ENCODE measurements at places on chromosomes 4 and X. TPM values are rescaled to one million over a fixed set of nuclear protein-coding genes. Genes with fewer than 3 reads are reported as not detected.

DNA sequence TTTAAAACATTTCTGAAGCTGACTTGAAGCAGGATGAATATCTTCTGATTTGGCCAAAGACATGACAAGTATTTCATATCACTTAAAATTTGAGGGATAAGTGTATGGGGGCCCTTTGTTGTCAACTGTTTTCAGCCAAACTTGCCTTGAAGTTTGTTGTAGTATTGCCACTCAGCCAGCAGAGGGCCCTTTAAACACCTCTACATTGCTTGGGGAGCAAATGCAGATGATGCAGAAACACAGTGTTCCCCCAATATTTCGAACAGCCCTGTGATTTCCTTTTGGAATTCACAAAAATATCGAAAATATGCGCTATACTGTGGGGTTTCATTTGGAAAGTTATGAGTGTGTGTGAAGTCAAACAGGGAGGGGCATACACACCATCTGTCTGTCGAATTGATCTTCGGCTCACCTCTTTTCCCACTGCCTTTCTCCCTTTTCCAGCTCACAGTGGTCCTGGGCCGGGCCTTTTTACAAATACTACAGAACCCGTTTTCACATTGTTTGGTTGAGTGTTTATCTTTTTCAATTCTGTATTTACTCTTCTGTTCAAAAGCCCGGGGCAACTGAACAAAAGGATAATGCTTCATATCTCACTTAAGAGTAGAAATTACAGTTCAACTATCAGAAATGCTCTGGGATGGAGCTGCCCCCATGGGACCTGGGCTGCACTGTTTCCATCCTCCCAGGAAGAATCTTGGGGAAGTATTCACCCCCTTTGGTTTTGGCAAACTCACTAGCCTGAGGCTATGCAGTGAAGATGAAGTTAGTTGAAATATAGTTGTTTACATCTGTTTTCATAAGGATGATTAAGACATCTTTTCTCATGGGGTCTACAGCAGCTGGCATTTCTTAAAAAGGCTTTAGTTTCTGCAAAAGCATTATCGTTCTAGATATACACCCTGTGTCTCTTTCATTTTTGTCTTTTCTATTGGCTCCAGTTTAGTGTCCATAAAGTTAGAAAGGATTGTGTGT lies 137.6 kb downstream of the EGF start:
- H3K27ac ChIP-seq = no peak overlapping the region
- no peaks in the 10 kb centered on the region for H3K27me3 ChIP-seq
- no peak overlapping the region for H3K4me3 ChIP-seq
- DNase-seq = no peak

- H3K36me3 ChIP-seq = no peaks in the 10 kb centered on the region
- peaks cover 16% of the 10 kb centered on the region for H3K4me1 ChIP-seq
- peak overlapping the region; percentile 61 for H3K4me3 ChIP-seq
- no peak for DNase-seq
These were observed 105.9 kb upstream of the SCOC start for GRCh38 chr4:140267576-140267975.

- DNase-seq = no peak
- no peaks in the 10 kb centered on the region for H3K36me3 ChIP-seq
- H3K4me3 ChIP-seq = no peak overlapping the region
- peaks cover 10% of the 10 kb centered on the region for H3K4me1 ChIP-seq
- no peak overlapping the region for H3K27ac ChIP-seq
These were observed 16.2 kb upstream of the ZCCHC12 start for GRCh38 chrX:118807151-118808017.

GRCh38 chr4:113411496-113411938 lies 350.0 kb downstream of the CAMK2D start:
- DNase-seq = no peak
- H3K36me3 ChIP-seq = peaks cover 2% of the 10 kb centered on the region
- peak overlapping the region; percentile 13 for H3K27ac ChIP-seq
- H3K4me3 ChIP-seq = no peak overlapping the region
- peaks cover 8% of the 10 kb centered on the region for H3K4me1 ChIP-seq

DNA sequence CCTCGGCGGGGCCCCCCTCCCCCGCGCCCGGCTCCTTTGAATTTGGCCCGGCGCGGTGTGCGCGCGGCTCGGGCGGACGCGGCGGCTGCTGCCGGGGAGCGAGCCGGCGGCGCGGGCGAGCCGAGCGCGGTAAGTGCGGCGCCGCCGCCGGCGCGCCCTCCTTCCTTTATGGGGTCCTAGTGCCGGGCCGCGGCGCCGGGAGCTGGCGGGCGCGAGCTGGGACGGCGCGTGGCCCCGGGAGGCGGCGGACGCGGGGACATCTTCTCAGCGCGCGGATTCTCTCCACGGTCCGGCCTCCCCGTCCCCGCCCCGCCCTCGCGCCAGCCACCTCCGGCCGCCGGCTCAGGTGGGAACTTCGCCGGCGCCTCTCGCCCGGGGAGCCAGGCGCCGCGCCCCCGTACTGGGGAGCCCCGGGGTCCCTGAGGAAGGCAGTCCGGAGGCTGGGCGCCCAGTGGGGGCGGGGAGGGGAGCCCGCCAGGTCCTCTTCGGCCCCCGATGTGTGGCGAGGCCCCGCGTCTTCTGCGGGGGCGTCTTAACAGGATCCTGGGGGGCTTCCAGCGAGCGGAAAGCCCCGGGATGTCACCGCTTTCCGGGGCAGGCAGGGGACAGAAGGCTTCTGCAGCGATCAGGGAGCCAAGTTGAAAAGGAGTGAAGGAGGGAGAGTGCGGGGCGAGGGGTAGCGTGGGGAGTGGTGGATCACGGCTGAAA lies 98.4 kb upstream of the TENM3 start:
- DNase-seq = no peak
- no peaks in the 10 kb centered on the region for H3K27me3 ChIP-seq
- H3K4me3 ChIP-seq = peak overlapping the region; percentile 97
- no peaks in the 10 kb centered on the region for H3K36me3 ChIP-seq

- no peak for DNase-seq
- peaks cover 24% of the 10 kb centered on the region for H3K4me1 ChIP-seq
- no peak overlapping the region for H3K27ac ChIP-seq
- peaks cover 16% of the 10 kb centered on the region for H3K36me3 ChIP-seq
These were observed 103.4 kb upstream of the PDLIM3 start for GRCh38 chr4:185638548-185639301.

DNA sequence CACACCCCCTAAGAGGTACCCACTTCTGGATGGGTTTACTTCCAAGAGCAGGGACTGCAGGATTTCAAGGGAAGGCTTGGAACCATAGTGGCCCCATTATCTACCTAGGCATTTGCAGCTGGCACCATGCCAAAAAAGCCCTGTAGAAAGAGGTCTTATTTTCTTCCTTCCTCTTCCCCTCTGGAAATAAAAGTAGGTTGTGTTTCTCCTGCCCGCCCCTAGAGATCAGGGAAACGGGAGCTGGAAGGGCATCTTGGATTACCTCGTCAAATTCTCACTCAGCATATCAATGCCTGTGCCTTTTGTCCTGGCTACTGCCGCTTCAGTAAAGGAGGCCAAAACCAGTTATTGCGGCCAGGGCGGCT lies 1.6 kb downstream of the SCD5 start:
- peaks cover 29% of the 10 kb centered on the region for H3K4me1 ChIP-seq
- no peak for DNase-seq
- peak overlapping the region; percentile 12 for H3K27ac ChIP-seq
- no peaks in the 10 kb centered on the region for H3K36me3 ChIP-seq

DNA sequence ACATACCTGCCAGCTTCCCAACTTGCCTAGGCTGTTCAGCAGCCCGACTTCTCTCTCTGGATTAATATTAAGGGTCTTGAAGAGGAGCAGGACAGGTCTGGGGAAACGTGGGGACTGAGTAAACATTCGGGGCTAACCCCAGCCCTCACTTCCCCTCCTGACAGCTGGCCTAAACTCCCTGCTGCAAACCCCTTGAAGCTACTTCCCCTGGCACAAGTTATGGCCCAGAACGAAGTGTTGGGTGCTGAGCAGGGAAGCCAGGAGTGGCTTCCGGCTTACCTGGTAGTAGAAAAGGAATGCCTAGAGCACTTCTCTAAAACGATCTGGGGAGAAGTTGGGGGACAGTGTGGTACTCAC lies 200.0 kb downstream of the BCOR start:
- H3K36me3 ChIP-seq = no peaks in the 10 kb centered on the region
- peaks cover 69% of the 10 kb centered on the region for H3K4me1 ChIP-seq
- peak overlapping the region; percentile 79 for H3K27ac ChIP-seq
- H3K27me3 ChIP-seq = no peaks in the 10 kb centered on the region
- no peak overlapping the region for H3K4me3 ChIP-seq

- no peaks in the 10 kb centered on the region for H3K27me3 ChIP-seq
- no peak for DNase-seq
- no peaks in the 10 kb centered on the region for H3K4me1 ChIP-seq
- H3K36me3 ChIP-seq = no peaks in the 10 kb centered on the region
These were observed 902.3 kb downstream of the PCDH19 start for GRCh38 chrX:99507768-99508167.

DNA sequence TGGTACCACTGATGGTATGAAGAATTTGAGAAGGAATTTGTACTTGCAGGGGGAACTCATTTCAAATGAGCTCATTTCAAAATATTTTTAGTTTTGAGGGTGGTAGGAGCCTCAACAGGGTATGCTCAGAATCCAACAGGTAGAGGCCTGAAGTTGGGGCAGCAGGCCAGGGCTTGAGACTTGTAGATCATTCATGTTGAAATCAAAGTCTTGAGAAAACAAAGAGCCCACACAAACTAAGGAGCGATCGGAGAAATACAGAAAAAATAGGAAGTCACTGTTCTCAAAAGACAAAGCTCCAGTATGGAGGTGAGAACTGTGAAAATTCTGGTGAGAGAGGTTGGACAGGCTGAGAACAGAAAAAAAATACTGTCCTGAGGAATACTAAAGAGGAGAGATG lies 979 bp upstream of the SLC9A6 start:
- H3K27me3 ChIP-seq = no peaks in the 10 kb centered on the region
- peak overlapping the region; percentile 66 for H3K4me3 ChIP-seq
- peaks cover 16% of the 10 kb centered on the region for H3K4me1 ChIP-seq
- peak overlapping the region; percentile 39 for H3K27ac ChIP-seq
- H3K36me3 ChIP-seq = no peaks in the 10 kb centered on the region
- DNase-seq = no peak

DNA sequence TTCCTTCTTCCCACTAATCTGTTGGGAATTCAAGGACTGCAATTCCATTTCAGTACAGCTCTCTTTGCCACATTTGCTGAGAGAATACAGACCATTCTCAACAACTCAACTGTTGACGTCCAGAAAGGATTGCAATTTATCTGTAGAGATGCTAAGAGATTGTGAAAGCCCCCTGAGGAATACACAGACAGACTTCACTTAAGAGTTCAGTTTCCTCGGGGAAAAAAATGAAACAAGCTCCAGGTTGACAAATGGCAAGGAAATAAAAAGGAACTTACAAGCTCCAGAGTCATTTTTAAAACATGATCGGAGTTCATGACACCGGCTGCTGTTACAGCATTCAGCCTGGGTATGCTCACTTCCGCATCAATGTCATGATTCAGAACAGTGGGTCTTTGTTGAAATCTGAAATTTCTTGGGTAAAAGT lies 13.8 kb downstream of the TLR10 start:
- peak overlapping the region; percentile 15 for H3K27ac ChIP-seq
- peaks cover 14% of the 10 kb centered on the region for H3K4me1 ChIP-seq
- no peaks in the 10 kb centered on the region for H3K36me3 ChIP-seq
- no peaks in the 10 kb centered on the region for H3K27me3 ChIP-seq
- no peak for DNase-seq
- no peak overlapping the region for H3K4me3 ChIP-seq

DNA sequence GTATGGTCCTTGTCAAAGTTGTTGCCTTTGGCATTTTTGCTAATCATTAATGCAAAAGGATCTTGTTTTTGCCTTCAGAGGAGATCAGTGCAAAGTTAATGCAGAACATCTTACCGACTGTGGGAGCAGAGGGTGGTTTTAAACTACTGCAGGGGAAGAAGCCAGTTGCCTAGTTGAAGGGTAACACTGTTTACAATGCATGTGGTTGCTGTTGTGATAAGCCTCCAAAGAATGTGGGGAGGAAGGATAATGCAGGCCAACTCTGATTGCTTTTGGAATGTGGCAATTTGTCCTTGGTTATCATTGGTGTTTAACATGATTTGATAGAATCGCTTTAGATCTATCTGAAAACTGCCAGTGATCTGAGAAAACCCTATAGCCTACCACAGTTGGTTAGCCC lies 204.3 kb upstream of the TLL1 start:
- no peaks in the 10 kb centered on the region for H3K36me3 ChIP-seq
- peaks cover 9% of the 10 kb centered on the region for H3K27me3 ChIP-seq
- no peak overlapping the region for H3K4me3 ChIP-seq

DNA sequence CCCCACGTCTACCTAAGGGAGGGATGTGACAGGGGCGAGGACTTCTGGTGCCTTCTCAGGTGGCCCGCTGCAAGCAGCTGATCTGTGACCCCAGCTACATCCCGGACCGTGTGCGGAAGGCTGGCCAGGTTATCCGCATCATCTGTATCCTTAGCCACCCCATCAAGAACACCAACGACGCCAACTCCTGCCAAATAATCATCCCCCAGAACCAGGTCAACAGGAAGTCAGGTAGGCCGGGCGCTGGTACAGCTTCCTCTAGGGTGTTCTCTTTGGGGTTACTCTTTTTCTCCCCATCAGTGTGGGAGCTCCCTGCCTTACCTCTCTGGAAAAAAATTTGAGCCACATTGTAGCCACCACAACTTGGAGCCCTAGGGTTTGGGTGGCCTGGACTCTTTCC lies 2.4 kb upstream of the FAM50A start:
- peaks cover 23% of the 10 kb centered on the region for H3K4me1 ChIP-seq
- H3K27me3 ChIP-seq = no peaks in the 10 kb centered on the region
- no peak for DNase-seq
- no peak overlapping the region for H3K4me3 ChIP-seq
- H3K27ac ChIP-seq = no peak overlapping the region

The F11 gene
- total RNA-seq = not detected

The SEC31A gene
- total RNA-seq = 406 TPM

The BST1 gene
- total RNA-seq = 0.45 TPM

The SMR3B gene
- total RNA-seq = not detected

The DGAT2L6 gene
- total RNA-seq = not detected

The USP26 gene
- total RNA-seq = not detected

The RBM47 gene
- 0.12 TPM for total RNA-seq

The CD99L2 gene
- 62.0 TPM for total RNA-seq
